ENCODE measurements at places on chromosomes 13 and 19. TPM values are rescaled to one million over a fixed set of nuclear protein-coding genes. Genes with fewer than 3 reads are reported as not detected.

The ZNF329 gene
- total RNA-seq = 5.7 TPM

The SLC25A30 gene
- 2.8 TPM for total RNA-seq

The ADAMTS10 gene
- 3.7 TPM for total RNA-seq

The FFAR3 gene
- total RNA-seq = not detected

The CA11 gene
- total RNA-seq = 0.74 TPM

The ETV2 gene
- 1.5 TPM for total RNA-seq

The MTUS2 gene
- not detected for total RNA-seq

The GSX1 gene
- not detected for total RNA-seq

The ZNF77 gene
- total RNA-seq = 2.2 TPM

The FCAR gene
- not detected for total RNA-seq

The TNNT1 gene
- 0.89 TPM for total RNA-seq

The ZNF99 gene
- not detected for total RNA-seq

The GARIN5A gene
- 0.84 TPM for total RNA-seq

The SERPINE3 gene
- total RNA-seq = not detected

The SYCN gene
- total RNA-seq = not detected

The LILRA5 gene
- not detected for total RNA-seq

The ZNF225 gene
- total RNA-seq = 1.5 TPM

The ADGRE1 gene
- not detected for total RNA-seq

The CDX2 gene
- not detected for total RNA-seq

The PRRG2 gene
- total RNA-seq = 0.84 TPM

The ZNF358 gene
- total RNA-seq = 32.4 TPM

The CASP14 gene
- total RNA-seq = not detected

The CDK8 gene
- total RNA-seq = 10.8 TPM

The CPB2 gene
- total RNA-seq = not detected

The GET3 gene
- 122 TPM for total RNA-seq

The ZGLP1 gene
- total RNA-seq = 0.67 TPM

The PLIN4 gene
- total RNA-seq = 0.15 TPM

The ZNF726 gene
- 6.2 TPM for total RNA-seq

The KCTD4 gene
- total RNA-seq = not detected

The B3GNT8 gene
- total RNA-seq = 3.5 TPM
